ENCODE measurements at places on chromosomes 5 and 9.

- no peak for DNase-seq
Measured at GRCh38 chr9:4334410-4334813, 34.5 kb upstream of the GLIS3 start.

GRCh38 chr5:643811-644271 is 31.7 kb downstream of the CEP72 start:
- peak; percentile 66 for DNase-seq

DNA sequence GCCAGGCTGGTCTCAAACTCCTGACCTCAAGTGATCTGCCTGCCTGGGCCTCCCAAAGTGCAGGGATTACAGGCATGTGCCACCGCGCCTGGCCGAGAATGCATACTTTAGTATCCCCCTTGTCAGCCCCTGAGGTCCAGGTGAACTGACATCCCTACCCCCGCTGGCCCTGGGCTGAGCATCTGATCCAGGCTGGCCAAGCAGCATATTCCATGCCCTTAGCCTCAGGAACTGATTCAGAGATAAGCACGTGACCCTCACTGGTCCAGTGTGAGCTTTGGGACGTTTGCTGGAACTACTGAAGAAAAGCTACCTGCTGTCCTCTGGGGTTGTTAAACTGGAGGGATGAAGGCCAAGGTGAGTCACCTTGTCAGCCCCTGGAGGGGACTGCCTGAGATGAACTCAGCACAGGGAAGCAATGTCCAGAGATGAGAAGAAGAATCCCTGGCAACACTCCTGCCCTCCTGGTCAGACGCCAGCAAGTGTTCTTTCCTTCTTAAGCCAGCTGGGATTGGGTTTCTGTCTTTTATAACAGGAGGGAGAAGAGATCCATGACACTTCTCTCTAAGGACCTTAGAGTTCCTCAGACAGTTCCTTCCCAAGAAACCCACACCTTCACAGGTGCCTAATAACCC is 59.1 kb upstream of the FBXW11 start:
- peak; percentile 51 for DNase-seq

- DNase-seq, result no peak
Measured at GRCh38 chr5:97148288-97148687, 5.9 kb upstream of the LIX1 start.

Data from aorta (tissue), 5 donors.